Endodermal cell (in vitro differentiated cells): ENCODE measurements at places on chromosomes 16 and 17.

- DNase-seq = peak; percentile 19
Observed at GRCh38 chr17:19996086-19996485, 13.1 kb upstream of the SPECC1 start.

GRCh38 chr17:64216338-64217248, 46.5 kb downstream of the TEX2 start:
- DNase-seq = peak; percentile 87

DNA sequence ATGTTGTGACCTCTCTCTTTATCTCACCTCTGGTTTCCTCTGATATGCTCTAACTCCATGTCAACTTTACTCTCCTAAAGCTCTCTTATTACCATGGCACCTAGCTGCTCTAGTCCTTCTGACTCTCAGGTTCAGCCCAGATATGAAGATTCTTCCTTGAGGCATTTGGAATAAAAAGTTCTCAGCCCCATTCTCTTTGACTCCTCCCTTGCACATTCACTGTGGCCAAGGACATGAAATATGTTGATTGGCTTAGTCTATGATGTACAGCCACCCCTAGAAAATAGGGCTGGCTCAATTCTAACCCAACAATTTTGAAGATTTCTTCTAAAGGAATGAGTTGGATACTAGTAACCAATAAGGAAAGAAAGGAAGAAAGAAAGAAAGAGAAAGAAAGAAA, 20.8 kb upstream of the GAS7 start:
- DNase-seq = no peak

GRCh38 chr16:57667526-57668262, 412 bp upstream of the ADGRG3 start:
- DNase-seq = peak; percentile 74

- DNase-seq = no peak
Observed at GRCh38 chr17:58153046-58153445, 4.9 kb downstream of the OR4D1 start.

DNA sequence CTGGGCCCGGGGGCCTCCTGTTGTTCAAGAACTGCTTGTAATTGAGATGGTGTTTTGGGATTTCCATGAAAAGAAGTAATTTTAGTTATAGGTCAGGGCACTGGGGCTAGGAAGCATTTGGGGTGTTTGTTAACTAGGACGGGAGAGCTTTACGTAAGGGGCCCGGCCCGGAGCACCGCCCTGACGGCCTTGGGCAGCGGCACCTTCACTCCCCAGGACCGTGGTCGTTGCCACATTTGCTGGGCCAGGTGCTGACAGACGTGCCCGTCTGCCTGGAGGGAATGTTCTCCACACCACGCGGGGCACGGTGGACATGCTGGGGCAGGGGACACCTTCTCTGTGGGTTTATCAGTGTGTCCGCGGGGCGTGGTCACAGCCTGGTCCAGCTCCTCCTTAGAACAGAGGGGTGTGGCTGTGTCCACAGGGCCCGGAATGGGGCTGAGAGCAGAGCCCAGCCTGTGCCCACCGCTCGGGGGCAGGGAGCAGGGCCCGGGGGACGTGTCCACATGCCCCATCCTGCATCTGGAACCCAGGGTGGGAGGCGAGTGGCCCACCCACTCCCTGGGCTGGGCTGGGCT, 57.7 kb downstream of the BAIAP2 start:
- DNase-seq = no peak

DNA sequence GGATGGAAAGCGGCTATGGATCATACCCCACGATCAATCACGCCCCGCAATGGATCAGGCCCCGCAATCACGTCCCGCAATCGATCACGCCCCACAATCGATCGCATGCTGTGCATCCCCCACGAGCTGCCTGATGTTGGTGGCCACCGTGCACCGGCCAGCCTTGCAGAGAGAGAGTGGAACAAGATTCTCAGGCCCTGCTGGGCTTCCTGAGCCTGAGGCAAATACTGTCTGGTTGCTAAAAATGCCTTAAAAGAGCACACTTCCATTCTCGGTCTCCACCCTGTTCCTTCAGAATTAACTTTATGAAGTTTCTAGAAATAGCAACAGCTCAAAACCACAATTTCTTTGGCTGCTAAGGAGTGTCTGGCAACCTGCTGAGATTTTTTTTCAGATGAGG, 81.5 kb downstream of the VPS53 start:
- DNase-seq = no peak
